T-helper 22 cell (primary cell): ENCODE measurements at places on chromosomes 11 and 22.

DNA sequence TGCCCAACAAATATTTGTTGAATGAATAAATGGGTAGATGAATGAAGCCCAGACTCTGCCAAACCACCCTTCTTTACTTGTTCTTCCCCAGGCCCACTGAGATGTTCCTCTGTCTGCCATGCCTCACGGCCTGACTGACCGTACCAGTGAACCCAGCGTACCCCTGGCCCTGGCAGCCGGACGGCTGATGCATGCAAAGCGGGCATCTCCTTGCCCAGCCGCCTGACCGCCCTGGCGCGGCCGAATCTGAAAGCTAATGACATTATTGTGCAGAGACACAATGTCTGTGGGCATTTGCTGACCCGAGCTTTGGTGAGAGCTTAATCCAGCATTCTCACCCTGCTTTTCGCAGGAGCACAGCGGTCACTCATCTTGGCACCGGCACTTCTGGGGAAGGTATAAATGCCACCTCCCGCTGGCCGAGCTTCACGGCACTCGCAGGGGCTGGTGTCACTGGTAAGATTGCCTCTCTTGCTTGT lies at the start of gene CRYBB2:
Gene CRYBB2, plus strand, starts transcription at position 429 of the 479 bp plus-strand sequence. CDS start 1,791 bp downstream, outside the sequence.
- no peak for DNase-seq

- DNase-seq: peak; percentile 20
These were observed 8.2 kb downstream of the UPB1 start for GRCh38 chr22:24503137-24503842.

DNA sequence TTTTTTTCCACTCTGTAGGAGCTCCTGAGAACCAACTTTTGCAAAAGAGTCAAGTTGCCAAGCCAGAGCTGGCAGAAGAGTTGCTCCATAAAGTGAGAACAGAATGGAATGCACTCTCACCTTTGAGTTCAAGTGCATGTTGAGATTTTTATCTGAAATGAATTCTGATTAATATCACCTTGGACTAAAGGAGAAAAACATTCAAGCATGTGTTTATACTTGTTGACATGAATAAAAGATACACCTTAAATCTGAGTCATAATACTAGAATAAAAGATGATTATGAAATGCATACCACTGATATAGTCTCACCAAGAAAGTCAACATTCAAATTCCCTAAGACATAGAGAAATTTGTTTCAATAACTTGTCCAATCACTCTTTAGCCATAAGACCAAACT lies 37.8 kb downstream of the ARL14EP start:
- no peak for DNase-seq

DNA sequence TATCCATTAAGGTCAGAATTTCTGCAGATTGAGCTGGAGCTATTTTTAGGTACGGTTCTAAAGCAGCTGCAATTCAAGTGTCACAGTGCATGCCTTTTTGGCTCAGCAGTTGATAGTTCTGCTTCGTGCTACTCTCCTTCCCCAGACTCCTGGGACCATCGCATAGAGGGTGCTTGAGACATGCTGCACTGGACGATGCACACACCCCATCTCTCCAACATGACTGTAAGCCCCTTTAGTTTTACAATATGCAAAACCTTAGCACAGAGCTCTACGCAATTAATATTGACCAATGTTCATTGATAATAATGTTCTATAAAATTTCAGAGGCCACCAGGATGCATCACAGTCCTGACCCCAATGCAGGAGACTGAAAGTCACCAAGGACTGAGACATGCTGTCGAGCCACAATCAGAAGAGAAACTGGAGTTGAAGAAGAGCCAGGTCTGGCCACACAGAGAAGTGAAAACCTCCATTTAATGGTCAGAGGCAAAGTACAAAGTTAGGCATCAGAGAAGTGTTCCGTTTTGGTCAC lies 120.9 kb upstream of the ZC3H12C start:
- no peak for DNase-seq
